Uterine smooth muscle cell (primary cell): ENCODE measurements at places on chromosomes 1 and 21. TPM values are rescaled to one million over a fixed set of nuclear protein-coding genes. Genes with fewer than 3 reads are reported as not detected.

Gene HEYL
- 0.12 TPM in 1 of 2 replicates, not detected in the other for total RNA-seq

Gene COX20
- total RNA-seq, result 36.5 and 39.6 TPM in 2 replicates

Gene VANGL2
- under 0.01 TPM in 1 of 2 replicates, not detected in the other for total RNA-seq

Gene PLEKHA6
- 1.2 and 1.6 TPM in 2 replicates for total RNA-seq

Gene DISP3
- total RNA-seq, result under 0.01 TPM in 2 replicates
